ENCODE measurements at places on chromosomes 12 and 14. TPM values are rescaled to one million over a fixed set of nuclear protein-coding genes. Genes with fewer than 3 reads are reported as not detected.
A peak's percentile ranks its signal among the peaks of the same experiment; 100 is the strongest.

The RPGRIP1 gene
- polyA plus RNA-seq = not detected

The SLC25A47 gene
- not detected for polyA plus RNA-seq

The PGF gene
- polyA plus RNA-seq = not detected

DNA sequence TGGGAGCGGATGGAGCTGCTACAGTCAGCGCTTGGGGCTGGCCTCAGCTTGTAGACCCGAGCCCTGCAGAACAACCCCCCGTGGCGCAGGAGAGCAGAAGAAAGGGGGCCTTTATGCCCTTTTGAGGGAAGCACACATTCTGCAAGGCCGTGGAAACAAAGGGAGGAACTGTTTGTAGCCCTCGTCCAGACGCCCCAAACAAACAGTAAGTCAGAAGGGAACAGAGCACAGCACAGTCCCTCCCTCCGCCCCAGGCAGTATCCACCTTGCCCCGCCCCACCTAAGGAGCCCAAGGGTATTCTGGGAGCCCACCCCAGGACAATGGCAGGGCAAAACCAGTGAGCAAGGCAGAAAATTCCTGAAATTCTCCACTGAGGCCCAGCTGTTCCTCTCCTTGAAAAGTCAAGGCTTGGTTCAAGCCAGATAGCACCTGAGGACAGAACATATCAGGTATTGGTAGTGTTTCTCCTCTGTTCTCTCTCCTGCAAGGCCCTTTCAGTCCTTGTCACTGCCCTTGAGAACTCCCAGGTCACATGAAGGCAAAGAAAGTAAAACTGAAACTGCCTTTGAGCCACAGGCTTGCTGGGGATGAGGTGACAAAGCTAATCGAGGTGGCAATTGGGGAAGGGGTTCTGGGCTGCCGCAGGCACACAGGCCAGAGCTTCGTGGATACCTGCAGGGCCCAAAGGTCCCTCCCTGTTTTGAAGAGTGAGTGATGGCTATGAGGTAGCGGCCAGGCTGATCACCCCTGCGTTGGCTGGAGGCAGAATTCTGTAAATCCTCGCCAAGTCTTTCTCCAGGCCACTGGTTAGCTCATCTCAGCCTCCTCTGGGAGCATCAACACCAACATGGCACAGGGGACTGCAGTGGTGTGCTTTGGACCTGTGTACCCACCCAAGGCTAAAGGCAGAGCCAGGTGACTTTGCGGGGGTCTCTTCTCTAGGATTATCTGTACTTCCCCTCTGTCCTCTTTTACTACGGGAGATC, 499 bp downstream of the DGLUCY start:
- peak overlapping the region; percentile 97 for H3K4me3 ChIP-seq
- H3K36me3 ChIP-seq = peaks cover 9% of the 10 kb centered on the region
- peaks cover 79% of the 10 kb centered on the region for H3K4me1 ChIP-seq
- DNase-seq = peak; percentile 95
- H3K27ac ChIP-seq = peak overlapping the region; percentile 94
- H3K27me3 ChIP-seq = no peaks in the 10 kb centered on the region

DNA sequence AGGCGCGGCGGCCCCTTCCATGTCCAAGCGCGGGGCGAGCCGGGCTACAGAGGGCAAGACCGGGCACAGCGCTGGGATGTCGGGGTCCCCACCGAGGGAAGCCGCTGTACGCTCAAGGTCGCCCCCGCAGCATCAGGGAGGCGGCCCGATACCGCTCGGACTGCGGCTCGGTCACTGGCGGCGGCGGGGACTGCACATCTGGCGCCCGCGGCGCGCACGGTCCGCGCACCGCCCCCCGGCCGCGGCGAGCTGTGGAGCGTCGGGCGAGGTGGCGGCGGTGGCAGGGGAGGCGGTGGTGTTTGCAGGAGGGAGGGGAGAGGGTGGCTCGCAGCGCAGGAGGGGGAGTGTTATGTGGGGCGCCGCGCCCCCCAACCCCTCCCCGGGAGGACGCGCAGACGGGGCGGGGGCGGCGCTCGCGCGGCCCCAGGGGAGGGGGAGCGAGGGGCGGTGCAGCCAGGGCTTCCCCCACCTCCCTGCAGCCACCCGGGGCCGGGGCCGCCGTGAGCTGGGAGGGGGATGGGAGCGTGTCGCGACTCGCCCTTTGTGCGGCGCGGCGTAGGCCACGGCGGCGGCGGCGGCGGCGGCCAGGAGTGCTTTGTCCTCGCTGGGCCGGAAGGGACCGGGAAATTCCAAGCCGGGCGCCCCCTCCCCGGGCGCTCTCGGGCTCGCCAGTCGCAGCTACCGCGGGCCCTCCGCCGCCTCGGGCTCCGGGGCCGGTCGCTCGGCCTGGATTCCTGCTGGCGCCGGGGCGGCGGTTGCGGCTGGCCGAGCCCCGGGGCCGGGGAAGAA, at the start of gene NUAK1:
TSS of gene NUAK1 (minus strand) at position 322 of the 789 bp plus-strand sequence. CDS start at position 21, 301 bp downstream.
- H3K4me1 ChIP-seq = peaks cover 11% of the 10 kb centered on the region
- no peak within 1 kb of the TSS for H3K27ac ChIP-seq
- DNase-seq = no peak
- peaks cover 40% of the 10 kb centered on the region for H3K27me3 ChIP-seq
- H3K36me3 ChIP-seq = no peaks in the 10 kb centered on the region

DNA sequence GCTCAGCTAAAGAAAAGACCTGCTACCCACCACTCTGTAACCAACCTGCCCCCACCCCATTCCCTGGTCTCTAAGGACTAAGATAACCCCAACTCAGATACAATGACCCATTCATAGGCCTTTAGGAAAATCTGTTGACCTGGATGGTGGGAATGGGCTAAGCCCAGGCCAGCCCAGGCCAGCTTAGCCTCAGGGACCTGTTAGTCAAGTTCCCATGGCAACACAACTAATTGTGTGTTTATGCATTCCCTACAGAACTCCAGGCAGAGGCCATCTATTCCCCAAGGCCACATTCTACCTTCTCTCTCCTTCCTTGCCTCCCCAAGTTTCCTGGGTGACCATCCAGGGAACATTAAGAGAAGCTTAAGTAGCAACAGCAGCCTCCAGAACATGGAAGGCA, 16.1 kb upstream of the KRT8 start:
- no peaks in the 10 kb centered on the region for H3K36me3 ChIP-seq
- no peak overlapping the region for H3K4me3 ChIP-seq
- no peak overlapping the region for H3K27ac ChIP-seq
- H3K27me3 ChIP-seq = no peaks in the 10 kb centered on the region
- DNase-seq = no peak

All from CD4-positive, CD25-positive, alpha-beta regulatory T cell (primary cell).